A549 treated with CpdA at 1 μM for 4 hours (cell line): ENCODE measurements at places on chromosomes 3 and 15. TPM values are rescaled to one million over a fixed set of nuclear protein-coding genes. Genes with fewer than 3 reads are reported as not detected.

Gene ZNF385D
- not detected in 5 replicates for total RNA-seq

Gene PLA2G4F
- total RNA-seq: not detected in 5 replicates

Gene WDR53
- total RNA-seq: 8.8 to 11.4 TPM (median 10.4 TPM) in 5 replicates

Gene SELENOK
- total RNA-seq: 25.0 to 33.9 TPM (median 27.4 TPM) in 5 replicates

Gene SNRPN
- 93.5 to 103 TPM (median 99.9 TPM) in 5 replicates for total RNA-seq

Gene SAMD7
- total RNA-seq: not detected in 5 replicates

Gene CNTN4
- total RNA-seq: not detected in 5 replicates

Gene PLCL2
- total RNA-seq: 5.9 to 8.7 TPM (median 6.7 TPM) in 5 replicates

Gene TMEM212
- total RNA-seq: not detected in 5 replicates

Gene TRIM71
- total RNA-seq: 0.01 to 0.03 TPM in 2 of 5 replicates, not detected in the others

Gene A4GNT
- not detected in 5 replicates for total RNA-seq

Gene GHSR
- total RNA-seq: not detected in 5 replicates

Gene CCDC54
- not detected in 5 replicates for total RNA-seq

Gene DPPA2
- total RNA-seq: not detected in 5 replicates

Gene XIRP1
- total RNA-seq: 0.05 to 0.15 TPM (median 0.07 TPM) in 5 replicates

Gene RTP4
- not detected in 5 replicates for total RNA-seq

Gene LRRIQ4
- not detected in 5 replicates for total RNA-seq

Gene NAALADL2
- total RNA-seq: 0.11 to 0.40 TPM (median 0.34 TPM) in 3 of 5 replicates, not detected in the others

Gene IL12A
- 0.58 to 1.2 TPM (median 0.92 TPM) in 5 replicates for total RNA-seq

Gene TMCO5A
- not detected in 5 replicates for total RNA-seq

Gene CNTN3
- total RNA-seq: not detected in 5 replicates

Gene SHC4
- total RNA-seq: 0.66 to 1.6 TPM (median 0.85 TPM) in 5 replicates

Gene FRMD4B
- 0.85 to 2.8 TPM (median 1.4 TPM) in 5 replicates for total RNA-seq

Gene RPP25
- 18.9 to 28.8 TPM (median 27.3 TPM) in 5 replicates for total RNA-seq

Gene AGBL1
- total RNA-seq: not detected in 5 replicates
